ENCODE measurements at places on chromosomes 1 and 21. TPM values are rescaled to one million over a fixed set of nuclear protein-coding genes. Genes with fewer than 3 reads are reported as not detected.
A peak's percentile ranks its signal among the peaks of the same experiment; 100 is the strongest.

DNA sequence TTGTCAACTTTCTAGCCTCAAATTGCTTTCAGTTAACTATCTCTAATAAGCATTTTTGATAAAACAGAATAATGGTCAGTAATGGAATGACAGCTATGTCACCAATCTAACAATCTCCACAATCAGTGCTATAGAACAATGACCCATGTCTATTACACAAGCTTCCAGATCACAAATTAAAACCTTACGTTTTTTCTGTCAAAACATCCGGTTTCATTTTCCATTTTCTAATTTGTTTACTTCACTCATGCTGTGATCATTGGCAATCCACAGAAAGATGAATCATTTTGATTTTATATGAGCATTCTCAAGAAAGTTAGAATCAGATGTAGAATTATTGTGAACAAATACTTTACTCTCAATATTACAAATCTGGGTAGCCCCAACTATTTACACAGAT, 80.3 kb downstream of the KCNT2 start:
- no peak for DNase-seq

GRCh38 chr1:116667575-116668105, at the start of gene IGSF3:
Gene IGSF3, minus strand, starts transcription at chr1:116667733. Its CDS starts 1,407 bp downstream, at chr1:116666326.
- peak; percentile 66 for DNase-seq

GRCh38 chr21:20329636-20330035, 668.6 kb upstream of the NCAM2 start:
- DNase-seq = no peak

DNA sequence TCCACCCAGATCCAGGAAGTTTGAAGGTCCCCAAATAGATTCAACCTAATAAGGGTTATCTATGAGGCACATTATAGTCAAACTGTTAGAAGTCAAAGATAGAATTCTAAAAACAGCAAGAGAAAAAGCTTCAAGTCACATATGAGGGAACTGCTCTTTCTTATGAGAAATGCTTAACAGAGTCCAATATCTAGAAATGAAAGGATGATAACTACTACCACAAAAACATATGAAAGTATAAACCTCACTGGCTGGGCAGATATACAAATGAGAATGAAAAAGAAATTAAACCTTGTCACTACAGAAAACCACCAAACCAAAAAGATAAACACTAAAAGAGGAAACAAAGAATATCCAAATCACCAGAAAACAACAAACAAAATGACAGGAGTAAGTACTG, 201.8 kb downstream of the KCNH1 start:
- no peak for DNase-seq

DNA sequence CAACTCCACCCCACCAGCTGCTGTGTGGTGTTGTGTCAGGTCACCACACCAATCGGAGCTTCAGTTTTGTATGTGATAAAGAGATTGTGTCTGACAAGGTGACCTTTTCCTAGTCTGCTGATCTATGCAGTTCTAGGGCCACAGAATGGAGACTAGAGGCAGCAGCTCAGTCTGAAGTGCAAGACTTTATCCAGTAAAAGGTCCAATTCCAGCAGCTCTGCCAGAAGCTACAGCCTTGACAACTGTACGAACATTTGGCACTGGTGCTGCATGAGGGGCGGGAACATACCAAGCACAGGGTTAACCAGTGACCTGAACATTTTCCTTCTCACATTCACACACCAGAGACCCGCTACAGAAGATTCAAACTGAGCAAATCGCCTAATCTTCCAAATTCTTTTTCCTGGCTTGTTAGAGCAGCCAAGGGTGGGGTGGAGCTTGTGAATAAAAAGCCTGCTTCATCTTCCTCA, 9.3 kb downstream of the FMO1 start:
- no peak for DNase-seq

DNA sequence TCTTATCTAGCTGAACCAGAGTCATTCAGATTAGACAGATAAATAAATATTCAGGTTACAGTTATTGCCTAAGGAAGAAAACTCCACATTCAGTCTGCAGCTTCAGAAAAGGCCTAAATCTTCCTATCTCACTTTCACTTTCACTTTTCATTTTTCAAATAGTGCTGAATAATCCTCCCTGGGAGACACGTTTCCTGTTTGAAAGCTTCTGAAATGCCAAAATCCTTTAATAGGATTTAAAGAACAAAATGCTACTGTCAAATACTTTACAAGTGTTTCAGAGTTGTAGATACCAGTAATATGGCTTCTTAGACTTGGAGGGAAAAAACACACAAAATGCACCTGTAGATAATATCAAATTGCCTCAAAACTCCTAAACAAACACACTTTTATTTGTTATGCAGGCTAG, 3.9 kb downstream of the PSMB2 start:
- no peak for DNase-seq

DNA sequence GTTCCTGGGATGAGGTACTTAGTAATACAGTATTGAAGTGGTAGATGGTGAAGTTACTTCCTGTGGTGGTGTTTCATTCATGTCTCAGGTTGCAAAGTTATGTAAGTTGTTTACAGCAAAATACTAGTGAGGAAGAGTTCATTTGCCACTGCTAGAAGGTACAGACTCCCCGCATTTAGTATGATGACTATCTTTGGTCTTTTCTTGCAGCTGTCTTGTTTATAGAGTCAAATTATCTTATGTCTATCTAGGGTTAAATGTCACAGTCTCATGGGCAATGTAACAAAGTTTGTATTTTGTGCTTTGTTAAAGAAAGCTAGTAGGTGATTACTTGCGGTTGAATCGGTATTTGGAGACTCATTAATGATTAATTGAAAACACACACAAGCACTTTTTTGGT, 50.2 kb downstream of the LRRC8D start:
- no peak for DNase-seq

DNA sequence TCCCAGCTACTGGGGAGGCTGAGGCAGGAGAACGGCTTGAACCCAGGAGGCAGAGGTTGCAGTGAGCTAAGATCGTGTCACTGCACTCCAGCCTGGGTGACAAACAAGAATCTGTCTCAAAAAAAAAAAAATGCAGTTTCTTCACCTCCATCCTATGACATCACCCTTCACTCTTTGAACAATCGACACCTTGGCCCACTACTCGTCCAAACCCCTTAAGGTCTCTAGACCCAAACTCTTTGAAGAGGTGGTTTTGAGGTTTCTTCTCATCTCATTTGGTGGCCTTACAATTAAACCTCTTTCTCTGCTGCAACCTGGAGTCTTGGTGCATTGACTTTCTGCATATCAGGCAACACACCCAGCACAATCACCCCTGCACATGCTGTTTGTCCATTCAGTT, 86.1 kb downstream of the SLC16A1 start:
- DNase-seq = no peak

DNA sequence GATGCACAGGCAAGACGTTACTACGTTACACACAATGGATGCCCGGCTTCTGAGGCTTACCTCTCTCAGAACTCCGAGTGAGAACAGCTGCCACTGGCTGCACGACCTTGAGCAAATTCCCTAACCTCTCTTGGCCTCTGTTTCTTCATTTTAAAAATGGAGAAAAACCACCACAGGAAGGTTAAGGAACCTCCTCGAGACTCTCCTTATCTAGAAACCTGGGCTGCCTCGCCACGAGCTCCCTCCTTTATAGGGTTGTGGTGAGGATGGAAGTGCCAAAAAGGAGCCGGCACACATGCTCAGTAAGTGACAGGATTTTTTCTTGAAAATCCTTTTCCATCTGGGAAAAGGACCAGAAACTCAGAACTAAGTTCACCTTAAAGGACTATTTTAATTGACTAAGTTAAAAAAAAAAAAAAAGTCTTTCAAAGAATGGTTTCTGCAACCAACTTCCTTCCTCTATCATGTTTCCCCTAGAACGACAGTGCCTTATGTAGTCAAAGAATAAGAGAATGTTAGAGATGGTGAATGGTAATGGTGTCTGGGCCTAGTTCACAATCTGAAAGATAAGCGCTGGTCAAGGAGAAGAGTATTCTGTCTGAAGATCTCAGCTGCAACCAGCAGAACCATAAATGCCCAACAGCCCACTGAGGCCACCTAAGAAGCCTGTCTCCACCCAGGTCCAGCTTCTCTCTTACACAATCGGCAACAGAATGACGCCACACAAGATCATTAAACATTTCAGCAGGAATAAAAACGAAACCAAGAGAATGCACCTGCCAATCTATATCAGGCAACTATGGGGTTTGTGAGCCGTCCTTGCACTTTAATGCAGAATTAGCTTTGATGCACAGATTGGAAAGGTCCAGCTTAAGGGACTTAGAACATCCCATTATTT, 64.9 kb downstream of the SLC45A1 start:
- DNase-seq = no peak

DNA sequence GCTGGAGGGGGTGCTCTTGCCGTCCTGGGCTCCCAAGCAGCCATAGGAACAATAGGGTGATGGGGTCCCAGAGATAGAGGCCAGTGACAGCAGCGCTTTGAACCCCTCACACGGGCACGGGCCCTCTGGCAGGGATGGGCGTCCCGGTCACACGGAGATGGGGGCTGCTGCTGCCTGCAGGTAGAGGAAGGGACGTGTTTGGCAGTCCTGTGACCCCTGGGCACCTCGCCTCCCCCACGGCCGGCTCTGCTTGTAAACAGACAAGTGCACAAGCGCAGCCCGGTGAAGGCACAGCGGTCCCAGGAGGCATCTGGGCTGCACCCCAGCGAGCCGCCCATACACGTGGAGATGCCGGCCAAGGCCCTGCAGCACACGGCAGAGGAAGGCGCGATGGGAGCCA, 36.5 kb upstream of the PDE9A start:
- no peak for DNase-seq

GRCh38 chr1:205441318-205441633, 14.6 kb downstream of the BLACAT1 start:
- no peak for DNase-seq

DNA sequence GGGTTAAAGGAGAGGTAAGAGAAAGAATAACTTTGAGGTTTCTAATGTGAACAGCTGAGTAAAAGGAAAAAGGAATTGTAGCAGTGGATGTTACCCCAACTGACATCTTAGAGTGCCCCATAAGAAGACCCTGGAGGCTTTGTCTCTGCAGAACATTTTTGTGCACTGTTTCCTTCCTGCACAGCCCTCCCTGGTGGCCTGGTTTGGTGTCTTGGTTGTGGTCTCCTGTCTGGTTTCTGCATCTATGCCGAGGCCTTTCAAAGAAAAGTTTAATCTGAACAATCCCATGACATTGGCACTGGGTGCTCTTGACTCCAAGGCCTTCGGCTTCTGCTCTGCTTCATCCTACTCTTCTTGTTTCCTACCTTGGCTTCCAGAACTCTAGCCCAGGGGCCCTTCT, 57.8 kb downstream of the RHOU start:
- DNase-seq = no peak

DNA sequence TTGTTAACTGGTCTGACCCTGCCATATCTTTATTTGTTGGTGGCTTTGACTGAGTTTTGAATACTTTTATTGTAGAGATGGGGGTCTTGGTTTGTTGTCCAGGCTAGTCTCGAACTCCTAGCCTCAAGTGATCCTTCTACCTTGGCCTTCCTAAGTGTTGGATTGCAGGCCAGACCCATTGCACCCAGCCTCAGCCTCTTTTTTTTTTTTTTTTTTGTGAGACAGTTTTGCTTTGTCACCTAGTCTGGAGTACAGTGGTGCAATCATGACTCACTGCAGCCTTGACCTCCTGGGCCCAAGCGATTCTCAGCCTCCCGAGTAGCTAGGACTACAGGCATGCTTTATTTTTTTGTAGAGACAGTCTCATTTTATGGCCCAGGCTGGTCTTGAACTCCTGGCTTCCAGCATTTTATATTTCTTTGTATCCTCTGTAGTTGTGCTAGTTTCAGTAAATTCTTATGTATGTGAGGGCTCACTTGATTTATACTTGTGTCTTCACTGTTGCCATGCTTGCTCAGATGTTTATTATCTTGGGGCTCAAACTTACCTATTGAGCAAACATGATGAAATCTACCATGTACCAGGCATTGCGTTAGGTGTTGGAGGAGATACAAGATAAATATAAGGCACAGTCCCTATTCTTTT, 24.1 kb downstream of the THRAP3 start:
- DNase-seq = peak; percentile 72

GRCh38 chr1:111052246-111052645, 87.6 kb downstream of the DRAM2 start:
- no peak for DNase-seq

HTR6 gene
- not detected for total RNA-seq

ELAPOR1 gene
- total RNA-seq = 1.2 TPM

MROH7 gene
- total RNA-seq = not detected

BCL2L15 gene
- total RNA-seq = 0.13 TPM

FASLG gene
- not detected for total RNA-seq

SMYD3 gene
- total RNA-seq = 38.5 TPM

All from SJSA1 (cell line).